T-helper 17 cell (primary cell): ENCODE measurements at places on chromosomes 6 and 20.
A peak's percentile ranks its signal among the peaks of the same experiment; 100 is the strongest.

DNA sequence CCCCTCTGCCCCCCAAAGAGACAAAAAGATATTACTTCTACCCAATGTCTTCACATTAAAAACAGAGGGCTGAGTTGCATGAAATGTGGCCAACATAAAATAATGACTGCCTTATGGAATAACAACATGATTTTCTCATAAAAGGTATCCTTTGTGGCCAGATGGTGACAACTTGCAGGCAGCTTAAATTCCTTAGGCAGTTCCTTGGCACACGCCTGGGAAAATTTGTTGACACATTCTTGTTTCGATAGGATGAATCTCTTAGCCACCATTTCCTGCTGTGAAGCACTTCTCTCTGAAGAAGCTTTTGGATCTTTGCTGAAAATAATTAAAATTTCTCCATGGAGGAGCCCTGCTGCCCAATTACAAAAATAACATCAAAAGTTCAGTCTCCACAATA is 109.0 kb upstream of the COL21A1 start:
- no peak for DNase-seq

- DNase-seq, result no peak
These were observed 93.7 kb downstream of the ZFAND3 start for GRCh38 chr6:37913210-37913609.

- DNase-seq, result no peak
These were observed 24.2 kb upstream of the MYMX start for GRCh38 chr6:44192428-44193041.

DNA sequence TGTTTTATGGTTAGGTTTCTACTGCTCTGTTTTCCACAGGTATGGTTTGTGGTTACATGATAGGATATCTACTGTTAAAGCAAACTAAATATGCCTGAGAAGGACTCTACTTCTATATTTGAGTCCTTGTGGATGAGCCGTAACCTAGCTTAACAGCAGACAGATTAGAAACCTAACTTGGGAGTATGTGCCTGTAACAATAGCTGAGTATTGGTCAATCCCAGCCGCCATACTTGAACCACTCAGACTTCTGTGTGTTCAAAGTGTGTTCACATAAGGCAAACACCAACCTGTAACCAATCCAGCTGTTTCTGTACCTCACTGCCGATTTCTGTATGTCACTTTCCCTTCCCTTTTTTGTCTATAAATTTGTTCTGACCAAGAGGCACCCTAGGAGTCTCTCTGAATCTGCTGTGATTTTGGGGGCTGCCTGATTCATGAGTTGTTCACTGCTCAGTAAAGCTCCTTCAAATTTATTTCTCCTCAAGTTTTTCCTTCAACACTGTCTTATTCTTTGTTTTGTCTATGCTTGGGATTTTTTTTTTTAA is 37.1 kb downstream of the PHF3 start:
- no peak for DNase-seq

- DNase-seq, result no peak
These were observed 16.7 kb downstream of the MAVS start for GRCh38 chr20:3863317-3863716.

- DNase-seq, result peak; percentile 56
These were observed 806 bp downstream of the MICAL1 start for GRCh38 chr6:109454496-109455436.

DNA sequence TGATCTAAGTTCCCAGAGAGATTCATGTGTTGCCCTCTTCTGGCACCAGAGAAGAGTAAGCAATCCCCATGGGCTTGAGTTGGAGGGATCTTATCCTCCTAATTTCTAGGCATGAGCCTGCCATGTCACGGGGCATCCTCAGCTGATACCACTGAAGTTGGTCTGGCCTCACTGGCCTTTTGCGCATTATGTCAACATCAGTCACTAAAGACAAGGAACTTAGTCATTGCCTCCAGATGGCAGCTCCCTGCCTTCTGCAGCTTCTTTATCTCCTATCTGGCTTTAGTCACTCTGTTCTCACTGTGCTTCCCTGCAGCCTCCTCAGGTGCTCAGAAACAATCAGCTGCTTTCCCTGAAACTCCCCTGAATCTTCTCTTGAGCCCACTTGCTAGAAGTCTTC is 312.2 kb downstream of the ADGRG6 start:
- no peak for DNase-seq
